ENCODE measurements at places on chromosomes 11 and 22.

GRCh38 chr22:48198489-48199459, 1436.3 kb downstream of the TBC1D22A start:
- DNase-seq = no peak

- DNase-seq = no peak
Measured at GRCh38 chr11:85974122-85974521, 94.8 kb downstream of the PICALM start.

DNA sequence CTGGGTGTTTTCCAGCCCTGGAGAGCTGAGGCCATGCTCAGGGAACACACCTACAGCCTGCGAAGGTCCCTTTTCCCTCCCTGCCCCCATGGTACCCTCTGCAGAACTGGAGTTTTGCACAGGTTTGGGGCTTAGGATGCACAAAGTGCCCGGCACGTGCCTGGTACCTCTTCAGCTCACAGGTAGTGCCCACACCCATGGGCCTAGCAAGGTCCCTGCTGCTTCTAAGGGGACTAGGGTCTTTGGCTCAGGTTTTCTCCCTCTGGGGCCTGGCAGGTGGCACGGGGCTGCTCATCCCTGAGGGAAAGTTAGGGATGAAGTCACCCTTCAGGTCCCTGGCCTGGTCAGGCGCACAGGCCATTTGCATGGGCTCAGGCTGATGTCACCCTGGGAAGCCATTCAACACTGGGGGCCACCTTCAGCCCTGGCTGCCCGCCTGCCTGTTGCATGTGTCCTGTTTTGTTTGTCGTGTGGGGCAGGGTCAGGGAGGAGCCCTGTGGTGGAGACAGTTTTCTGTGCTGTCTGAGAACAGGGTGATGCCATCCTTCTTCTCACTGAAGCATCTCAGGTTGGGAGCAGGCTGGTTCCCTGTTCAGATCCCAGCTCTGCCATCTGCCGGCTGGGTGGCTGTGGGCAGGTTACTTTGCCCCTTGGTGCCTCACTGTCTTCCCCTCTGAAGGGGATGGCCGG, 68.3 kb upstream of the CRYBB3 start:
- DNase-seq = no peak

GRCh38 chr11:116331381-116331780, 441.4 kb downstream of the BUD13 start:
- DNase-seq = no peak

DNA sequence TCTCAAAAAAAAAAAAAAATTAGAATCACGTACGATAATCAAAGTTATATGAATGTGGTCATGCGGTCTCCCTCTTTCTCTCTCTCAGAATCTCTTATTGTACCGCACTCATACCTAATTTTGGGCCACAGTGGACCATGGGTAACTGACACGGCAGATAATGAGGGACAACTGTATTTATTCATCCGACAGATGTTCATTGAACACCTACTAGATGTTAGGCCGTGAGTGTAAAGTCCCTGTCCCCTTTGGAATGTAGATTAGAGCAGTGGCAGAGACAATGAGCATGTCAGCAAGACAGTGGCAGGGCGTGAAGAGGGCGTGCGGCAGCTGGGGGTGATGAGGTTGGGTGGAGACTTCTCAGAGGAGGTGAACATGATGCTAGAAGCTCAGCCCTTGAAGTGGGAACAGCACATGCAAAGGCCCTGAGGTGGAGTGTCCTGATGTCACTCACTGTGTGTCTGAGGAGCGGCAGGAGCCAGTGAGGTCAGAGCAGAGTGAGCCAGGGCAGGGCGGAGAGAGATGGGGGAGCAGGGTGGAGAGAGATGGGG, 25.1 kb downstream of the CACNA1I start:
- no peak for DNase-seq

DNA sequence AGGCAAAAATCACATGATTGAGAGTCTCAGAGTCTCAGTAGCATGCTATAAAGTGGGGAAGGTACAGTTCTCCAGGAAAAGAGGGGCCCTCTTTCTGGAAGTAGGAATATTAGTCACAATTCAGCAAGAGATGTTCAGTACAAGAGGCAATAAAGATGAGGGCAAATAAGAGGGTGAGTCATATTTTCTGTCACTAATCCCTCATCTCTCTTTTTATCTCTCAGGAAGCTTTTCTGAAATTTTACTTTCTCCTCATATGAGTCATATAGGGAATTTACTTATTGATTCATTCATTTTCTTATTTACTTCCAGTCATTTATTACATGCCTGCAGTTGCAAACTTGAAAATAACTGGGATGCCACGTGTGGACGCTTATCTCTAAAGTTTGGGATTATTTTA, 3.4 kb upstream of the NXPE1 start:
- DNase-seq = no peak

- no peak for DNase-seq
Measured at GRCh38 chr11:5712507-5712906, 22.9 kb downstream of the TRIM22 start.

GRCh38 chr11:69968396-69969347, 109.4 kb upstream of the ANO1 start:
- DNase-seq = no peak

DNA sequence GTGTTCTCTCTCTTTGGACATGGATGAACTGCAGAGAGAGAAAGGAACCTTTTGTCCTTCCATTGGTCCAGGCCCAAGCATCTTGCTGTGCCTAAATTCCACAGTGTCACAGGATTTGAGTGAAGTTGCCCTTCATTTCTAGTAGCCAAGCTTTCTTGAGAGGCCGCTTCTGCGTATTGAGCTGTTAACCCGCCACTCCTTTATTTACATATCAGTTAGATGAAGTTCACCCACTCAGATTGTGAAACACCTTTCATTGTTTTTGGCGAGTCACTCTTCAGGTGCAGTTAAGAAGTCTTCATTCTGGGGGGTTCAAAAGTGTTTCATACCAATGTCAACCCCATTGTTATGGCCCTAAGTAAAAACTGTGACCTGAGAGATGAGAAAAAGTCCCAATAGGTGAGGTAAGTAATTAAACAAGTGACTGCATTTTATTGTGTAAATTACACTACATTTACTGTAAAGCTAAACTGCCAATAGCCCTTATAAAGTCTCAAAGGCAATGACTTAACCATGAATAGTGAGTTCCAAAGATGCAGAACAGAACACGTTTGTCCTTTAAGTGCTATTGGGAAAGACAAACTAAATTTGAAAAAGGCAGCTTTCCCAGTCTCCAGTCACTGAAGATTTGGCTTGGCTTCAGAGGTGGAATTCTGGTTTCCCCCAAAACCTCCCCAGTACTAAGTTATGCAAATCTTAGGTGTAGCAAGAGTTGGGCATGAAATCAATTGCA, 61.0 kb downstream of the APIP start:
- DNase-seq = no peak

GRCh38 chr11:45392591-45393091, 106.5 kb upstream of the SYT13 start:
- DNase-seq = no peak

DNA sequence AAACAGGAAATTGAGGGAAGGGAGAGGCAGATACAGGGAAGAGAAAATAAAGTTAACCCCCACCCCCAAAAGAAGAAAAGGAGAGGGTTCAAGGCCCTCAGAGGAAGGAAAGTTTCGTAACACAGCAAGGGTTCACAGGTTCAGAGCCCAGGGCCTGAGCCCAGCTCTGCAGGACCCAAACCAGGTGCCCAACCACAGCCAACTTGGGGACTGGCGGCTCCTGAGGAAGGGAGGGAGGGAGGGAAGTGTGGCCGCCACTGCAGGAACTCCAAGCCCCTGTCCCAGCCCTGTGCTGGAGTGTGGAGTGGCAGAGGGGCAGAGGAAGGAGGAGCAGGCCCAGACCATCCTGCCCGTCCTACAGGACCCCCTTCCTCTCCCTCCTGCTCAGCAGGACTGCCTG, 59.2 kb downstream of the ELFN2 start:
- no peak for DNase-seq

DNA sequence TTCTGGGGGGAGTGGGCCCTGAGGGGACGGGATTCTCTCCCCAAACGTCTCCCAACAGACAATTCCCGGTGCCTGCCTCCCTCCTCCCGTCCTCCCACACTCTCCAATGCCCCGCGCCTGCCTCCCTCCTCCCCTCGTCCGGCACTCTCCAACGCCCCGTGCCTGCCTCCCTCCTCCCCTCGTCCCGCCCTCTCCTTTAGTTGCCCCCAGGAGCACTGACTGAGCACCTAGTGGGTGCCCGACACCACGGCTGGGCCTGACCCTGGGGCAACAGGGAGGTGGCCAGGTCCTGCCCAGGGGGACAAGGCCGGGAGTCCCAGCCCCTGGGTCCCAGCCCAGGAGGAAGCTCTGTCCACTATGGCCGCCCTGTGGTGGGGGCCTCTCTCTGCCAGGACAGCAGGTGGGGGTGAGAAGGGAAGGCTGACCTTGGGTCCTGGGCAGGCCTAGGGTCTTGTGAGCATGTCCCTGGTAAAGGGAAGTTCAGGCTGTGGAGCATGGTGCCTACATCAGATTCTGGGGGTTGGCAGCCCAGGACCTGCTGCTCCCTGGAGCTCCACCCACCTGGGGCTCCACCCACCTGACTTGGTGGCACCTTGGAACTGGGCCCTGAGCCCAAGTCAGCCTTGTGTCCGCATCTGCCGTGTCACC, 942.3 kb downstream of the BRD1 start:
- peak; percentile 78 for DNase-seq

DNA sequence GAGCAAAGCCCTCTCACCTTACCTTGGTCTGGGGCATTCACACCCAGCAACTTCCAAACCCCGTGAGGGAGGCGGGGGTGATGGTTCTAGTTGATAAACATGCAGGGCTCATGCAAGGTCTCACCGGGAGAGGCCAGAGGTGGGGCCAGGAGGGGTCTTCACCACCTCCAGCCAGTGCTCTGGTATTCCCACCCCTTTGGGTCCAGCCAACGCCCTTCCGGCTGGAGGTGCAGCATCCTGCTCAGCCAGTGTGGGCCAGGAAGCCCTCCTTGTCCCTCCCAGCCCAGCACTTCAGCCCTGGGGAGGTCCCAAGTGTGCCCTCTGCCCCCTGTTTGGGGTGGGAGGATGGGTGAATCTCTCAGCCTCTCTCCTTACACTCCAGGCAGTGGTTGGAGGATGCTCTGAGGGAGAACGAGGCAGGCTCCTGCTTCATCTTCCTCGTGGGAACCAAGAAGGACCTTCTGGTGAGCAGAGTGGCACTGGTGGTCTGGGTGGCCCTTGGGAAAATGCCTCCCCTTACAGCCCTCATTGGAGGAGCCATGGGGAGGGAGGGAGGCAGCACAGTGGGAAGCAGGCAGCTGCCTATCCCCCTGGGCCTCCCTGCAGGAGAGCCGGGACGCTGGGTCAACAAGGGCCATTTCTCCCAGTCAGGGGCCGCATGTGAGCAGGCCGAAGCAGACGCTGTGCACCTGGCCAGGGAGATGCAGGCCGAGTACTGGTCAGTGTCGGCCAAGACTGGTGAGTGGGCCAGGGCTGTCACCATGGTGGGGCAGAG, 13.4 kb downstream of the RAB36 start:
- no peak for DNase-seq

DNA sequence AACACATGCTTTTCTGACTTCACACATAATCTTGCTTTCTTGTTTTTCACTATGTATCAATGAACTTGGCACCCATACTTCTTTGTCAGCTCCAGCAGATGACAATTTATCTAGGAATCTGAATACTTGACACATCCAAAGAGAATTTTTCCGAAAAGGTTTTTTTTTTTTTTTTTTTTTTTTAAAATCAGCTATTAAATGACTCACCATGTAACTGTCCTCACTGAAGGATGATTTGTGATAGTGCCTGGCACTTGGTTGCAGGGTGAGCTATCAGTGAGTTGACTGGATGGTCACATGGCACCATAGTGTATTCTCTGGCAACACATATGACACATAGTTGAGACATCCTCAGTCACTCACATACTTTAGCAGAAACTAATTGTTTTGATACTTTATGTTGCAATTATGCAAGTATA, 133.4 kb upstream of the E2F8 start:
- no peak for DNase-seq

DNA sequence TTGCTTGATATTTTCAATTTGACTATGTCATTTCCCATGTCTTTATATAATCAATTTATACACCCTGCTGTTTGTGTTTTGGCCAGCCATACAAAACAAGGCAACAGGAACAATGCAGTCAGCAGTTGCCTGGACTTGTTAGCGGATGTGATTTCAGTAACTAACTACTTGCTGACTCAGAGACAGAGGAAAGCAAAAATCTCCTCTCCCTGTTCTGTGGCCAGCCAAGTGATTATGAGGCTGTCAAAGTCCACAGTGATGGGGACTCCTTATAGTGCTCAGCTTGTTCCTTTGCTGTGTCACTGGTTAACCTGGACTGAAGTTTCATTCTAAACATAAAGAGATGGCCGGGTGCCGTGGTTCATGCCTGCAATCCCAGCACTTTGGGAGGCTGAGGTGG, 32.6 kb upstream of the APLP2 start:
- DNase-seq = no peak

- DNase-seq = no peak
Measured at GRCh38 chr11:32131321-32131720, 40.4 kb downstream of the RCN1 start.

- no peak for DNase-seq
Measured at GRCh38 chr22:26143806-26144325, 25.4 kb upstream of the SEZ6L start.

- no peak for DNase-seq
Measured at GRCh38 chr11:11387622-11388305, 34.7 kb upstream of the CSNK2A3 start.

DNA sequence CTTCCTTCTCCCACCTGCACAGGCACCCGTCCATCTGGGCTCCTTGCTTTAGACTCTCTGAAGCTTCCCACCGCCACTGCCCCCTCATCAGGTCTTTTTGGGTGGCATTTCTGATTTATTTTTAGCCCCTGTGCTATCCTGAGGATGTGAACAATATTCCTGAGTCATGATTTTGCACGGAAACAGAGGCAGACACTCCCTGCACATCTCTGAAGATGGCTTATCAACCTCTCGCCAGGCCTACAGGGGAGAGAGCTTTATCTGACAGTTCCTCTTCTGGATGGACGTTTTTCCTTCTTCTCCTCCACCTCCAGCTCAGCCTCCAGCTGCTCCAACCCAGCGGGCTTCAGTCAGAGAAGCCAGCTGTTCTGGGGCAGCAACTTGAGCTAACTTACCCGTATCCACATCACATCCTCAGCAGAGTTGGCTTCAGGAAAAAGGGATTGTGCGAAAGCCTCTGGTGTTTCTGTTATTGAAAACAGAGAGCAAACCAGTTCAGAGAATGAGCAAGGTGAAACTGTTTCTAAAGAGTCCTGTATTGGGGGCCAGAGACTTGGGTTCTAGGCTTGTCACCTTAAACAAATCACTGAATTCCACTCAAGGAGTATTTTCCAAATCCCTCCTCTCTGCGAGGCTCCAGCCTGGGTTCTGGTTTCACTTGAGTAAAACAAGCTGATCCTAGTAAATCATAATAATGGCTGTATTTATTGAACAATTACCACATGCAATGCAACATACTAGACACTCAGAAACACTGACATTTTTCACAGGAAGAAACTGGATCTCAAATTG, 33.1 kb upstream of the ETS1 start:
- no peak for DNase-seq

GRCh38 chr11:85791409-85791990, 19.4 kb downstream of the SYTL2 start:
- DNase-seq = no peak

DNA sequence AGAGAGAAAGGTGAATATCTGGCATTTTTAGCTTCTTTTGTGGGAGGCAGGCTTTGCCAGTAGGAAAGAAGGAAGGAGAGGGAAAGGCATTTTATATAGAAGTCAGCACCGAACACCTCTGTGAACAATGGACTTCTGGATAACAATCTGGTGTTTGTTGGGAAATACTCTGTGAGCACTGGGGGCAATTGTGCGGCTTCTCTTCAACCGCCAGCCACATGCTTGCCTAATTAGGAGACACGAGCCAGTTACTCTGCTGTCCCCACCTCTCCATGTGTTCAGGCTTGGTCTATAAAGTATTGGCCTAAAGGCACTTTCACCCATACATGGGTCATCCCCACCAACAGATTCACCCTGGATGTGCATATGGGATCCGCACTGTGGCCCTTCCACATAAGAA, 523.6 kb downstream of the NTM start:
- DNase-seq = no peak

All from NCI-H345 (cell line).